ENCODE measurements at places on chromosomes 11 and 22.

DNA sequence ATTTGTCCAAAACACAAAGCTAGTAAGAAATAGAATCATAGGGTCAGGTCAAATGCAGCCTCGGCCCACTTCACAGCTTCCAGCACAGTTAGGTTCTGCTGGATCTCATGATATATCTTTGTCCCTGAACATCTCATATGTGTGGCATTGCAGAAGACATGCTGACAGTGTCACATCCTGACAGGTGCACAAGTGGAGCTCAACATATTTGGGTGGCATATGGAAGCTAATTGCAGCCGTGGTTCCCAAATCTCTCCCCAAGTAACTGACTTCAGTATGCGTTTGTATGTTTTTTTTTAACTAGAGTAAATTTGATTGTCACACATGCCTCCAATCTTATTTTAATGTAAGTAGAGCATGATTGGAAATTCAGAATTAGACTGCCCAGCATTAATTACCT is 33.4 kb downstream of the NAV2 start:
- DNase-seq, result no peak

DNA sequence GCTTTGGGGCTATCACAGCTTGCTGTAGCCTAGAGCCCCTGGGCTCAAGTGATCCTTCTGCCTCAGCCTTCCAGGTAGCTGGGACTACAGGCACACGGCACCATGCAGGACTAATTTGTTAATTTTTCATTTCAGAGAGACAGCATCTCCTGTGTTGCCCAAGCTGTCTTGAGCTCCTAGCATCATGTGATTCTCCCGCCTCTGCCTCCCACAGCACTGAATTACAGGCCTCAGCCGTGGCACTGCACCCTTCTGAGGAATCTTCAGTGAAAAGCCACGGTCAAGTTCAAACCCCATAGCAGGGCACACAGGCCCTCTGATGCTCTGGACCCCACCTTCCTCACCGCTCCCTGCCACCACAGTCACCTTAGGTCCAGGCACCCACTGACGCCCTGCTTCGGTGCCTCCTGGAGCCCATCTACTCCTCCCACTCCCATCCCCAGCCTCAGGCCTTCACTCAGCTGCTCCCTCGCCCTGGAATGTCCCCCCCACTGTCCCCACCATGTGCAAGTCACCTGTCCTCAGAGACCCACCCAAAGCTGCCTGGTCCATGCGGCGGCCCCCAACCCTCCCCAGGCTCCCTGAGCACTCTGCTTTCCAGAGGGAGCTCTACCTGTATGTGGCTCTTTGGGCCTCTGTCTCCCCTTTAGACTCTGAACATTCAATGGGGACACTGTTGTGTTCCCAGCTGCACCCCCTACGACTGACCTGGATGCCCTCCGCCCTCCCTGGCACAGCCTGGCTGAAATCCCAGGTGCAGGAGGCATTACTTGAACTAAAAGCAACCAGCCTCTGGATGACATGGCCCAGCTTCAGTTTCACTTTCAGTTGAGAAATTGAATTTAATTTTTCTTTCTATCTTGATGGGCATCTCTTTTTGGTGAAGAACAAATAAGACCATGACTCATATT is 1.6 kb downstream of the APOL2 start:
- no peak for DNase-seq

DNA sequence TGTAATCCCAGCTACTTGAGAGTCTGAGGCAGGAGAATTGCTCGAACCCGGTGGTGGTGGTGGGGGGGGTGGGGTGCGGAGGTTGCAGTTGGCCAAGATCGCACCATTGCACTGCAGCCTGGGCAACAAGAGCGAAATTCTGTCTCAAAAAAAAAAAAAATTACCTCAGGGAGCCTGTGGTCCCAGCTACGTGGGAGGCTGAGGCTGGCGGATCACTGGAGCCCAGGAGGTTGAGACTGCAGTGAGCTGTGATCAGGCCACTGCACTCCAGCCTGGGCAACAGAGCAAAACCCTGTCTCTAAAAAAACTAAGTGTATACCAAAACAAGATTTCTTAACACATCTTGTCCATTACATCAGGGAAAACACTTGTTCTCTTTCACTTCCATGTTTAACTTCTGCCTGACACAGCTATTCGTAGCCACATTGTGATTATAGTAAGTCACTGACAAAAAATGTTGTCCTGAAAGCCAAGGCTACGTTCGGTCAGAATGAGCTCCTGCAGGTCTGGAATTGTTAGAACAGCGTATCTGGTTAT is 1.4 kb downstream of the TMEM80 start:
- DNase-seq, result no peak

DNA sequence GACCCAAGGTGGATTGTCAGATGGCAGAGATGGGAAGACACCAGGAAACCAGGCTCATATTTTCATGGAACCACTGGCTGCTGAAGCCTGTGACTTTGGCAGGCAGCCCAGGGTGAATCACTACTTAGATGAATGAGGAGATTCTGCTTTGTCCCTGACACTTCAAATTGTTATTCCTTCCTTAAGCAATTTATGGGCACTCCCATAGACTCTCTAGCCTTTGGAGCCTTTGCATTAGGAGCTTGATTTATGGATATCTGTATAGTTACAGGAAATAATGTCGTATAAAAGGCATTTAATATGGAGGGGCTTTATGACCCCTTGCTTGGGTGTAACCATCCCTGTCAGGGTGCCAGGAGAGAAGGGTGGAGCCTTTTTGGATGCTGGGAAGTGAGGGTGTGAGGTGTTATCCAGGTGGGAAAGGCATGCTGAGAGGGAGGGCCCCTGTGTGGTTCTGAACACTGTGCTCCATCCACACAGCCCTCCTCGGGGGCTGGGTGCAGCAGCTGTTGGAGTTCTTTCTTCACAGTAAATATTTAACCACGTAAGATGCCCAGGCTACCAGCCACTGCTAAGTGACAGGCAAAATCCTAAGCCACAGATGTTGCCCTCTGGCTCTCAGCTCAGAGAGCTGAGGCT is 35.3 kb downstream of the IL18 start:
- no peak for DNase-seq

DNA sequence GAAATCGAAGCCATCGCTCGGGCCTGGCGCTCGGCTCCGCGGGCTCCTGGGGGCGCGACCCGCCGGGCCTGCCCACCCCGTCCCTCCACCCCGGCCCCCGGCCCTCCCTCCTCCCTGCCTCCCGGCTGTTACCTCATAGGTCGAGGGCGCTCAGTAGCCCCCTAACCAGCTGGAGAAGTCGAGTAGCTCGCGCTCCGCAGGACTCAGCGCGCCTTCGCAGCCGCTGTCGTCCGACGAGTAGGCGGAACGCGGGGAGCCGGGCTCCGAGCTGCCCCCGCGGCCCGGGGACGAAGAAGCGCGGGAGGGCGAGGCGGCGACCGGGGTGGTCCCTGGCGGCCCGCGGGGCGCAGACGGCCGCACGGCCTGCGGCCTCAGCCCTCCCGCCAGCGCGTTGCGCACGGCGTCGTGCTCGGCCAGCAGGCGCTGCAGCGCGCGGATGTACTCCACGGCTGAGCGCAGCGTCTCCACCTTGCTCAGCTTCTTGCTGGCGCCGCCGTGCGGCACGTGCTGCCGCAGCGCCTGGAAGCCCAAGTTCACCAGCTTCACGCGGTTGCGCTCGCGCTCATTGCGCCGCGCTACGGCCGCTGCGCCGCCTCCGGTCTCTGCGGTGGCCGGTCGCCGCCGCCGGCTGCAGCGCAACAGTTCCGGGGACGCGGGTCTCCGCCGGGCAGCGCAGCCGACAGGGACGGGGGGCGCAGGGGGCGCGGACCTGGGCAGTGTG is 627 bp downstream of the ASCL2 start:
- peak; percentile 41 for DNase-seq

DNA sequence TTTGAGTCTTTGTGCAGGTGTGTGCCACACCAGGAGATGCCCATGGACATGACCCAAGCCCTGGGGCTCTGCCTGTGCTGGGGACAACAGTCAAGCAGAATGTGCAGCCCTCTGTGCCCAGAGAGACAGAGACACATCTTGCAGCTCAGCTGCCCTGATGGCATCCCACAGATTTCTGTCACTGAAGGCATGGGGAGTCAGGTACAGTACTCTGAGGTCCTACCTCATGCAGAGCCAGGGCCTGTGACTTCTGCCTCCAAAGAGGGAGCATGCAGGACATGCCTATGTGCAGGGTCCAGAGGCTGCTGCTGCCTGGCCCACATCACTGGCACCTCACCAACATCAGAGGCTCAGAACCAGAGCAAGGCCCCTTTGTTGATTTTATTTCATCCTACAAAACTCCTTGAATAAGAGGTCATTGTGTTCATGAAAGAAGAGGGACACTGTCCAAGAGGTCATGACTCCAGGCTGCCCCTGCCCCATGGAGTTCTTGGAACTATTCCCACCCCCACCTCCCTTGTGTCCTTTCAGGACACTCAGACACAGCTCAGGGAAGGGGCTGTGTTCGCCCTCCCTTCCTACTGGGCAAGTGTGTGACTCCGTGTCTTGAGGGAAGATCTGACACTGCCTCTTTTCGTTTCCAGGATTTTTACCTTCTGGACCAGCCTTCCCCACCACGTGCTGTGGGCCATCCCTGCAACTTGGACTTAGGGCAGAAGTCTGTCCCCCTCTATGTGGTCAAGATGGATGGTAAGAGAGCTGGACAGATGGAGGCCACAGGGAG is 62.3 kb downstream of the BTG4 start:
- DNase-seq, result no peak

- no peak for DNase-seq
Observed at GRCh38 chr11:61771195-61771894, 18.9 kb downstream of the MYRF start.

DNA sequence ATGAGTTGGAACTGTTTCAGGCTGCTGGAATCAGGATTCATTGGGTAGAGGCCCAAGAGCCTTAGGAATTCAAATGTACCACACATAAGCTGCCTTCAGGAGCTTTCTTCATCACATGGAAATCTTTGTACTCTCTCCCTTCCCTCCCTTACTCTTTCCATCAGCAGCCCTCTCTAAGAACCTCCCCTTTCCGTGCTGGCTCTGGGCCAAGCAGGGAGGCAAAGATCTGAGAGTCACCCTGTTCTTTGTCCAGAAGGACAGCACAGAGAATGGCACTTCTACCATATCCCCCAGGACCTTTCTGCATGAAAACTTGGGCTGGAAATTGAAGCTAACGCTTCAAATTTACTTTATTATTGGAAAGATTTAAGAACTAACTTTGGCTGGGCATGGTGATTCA is 20.7 kb upstream of the TPBGL start:
- no peak for DNase-seq

GRCh38 chr11:9701799-9702198 is 37.9 kb downstream of the SWAP70 start:
- peak; percentile 2 for DNase-seq

DNA sequence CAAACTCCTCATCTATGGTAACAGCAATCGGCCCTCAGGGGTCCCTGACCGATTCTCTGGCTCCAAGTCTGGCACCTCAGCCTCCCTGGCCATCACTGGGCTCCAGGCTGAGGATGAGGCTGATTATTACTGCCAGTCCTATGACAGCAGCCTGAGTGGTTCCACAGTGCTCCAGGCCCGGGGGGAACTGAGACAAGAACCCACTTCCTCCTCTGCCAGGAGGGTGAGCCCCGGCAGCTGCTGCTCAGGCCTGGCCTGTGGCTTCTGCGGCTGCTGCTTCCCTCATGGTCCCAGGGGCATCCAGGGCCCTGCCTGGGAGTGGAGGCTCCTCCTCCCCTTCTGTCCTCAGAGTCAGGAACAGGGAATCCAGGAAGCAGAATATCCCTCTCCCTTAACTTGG is 98.4 kb downstream of the ZNF280B start:
- DNase-seq, result no peak

GRCh38 chr22:38715176-38715764 is 9.5 kb downstream of the GTPBP1 start:
- no peak for DNase-seq

GRCh38 chr22:18033204-18033998 is 9.0 kb upstream of the MICAL3 start:
- DNase-seq, result no peak

DNA sequence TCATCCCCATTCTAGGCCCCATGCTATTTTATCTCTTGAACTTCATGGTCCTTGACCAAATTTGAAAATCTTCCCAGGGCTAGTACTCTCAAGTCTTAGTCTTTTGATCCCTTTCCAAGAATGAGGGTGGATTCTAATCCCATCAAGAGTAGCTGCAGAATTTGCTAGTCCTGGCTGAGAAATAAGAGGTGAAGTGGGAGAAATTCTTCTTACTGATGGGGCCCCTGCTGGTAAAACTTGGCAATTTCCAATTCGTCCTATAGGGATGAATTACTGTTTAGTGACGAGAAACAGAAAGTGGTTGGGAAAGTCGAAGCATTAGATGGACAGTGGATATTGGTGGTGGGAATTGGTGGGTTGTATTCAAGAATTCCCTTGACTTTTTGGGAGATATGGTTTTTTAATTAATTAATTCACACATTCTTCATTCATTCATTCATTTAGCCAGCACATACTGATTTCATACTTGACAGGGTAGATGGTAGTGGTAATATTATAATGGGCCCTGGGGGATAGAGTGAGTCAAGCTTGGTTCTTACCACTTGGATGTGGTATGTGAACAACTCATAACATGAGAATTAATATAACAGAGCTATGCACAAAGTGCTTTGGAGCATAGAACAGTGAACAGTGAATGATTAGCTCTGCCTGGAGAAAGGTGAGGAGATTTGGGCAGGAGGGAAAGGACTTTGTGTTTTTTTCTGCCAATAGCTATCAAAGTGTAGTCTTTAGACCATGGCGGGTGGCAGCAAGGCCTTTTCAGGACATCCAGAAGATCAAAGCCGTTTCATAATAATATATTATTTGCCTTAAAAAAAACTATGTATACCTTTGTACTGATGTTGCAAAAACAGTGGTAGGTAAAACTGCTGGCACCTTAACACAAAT is 103.8 kb downstream of the STIM1 start:
- no peak for DNase-seq

DNA sequence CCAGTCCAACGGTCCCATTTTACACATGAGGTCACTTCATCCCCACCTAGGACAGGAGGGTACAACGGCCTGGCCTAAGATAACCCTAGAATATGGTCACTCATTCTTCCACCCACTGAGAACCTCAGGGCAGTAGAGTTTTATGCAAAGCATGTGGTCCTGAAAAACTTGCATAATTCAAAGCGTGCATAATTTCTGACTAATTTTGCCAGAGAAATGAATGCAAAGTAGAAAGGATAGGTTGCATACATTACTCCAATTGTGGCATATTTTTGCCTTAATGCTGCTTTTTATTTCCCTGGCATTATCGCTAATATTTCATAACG is 32.5 kb upstream of the SLC35C1 start:
- no peak for DNase-seq

DNA sequence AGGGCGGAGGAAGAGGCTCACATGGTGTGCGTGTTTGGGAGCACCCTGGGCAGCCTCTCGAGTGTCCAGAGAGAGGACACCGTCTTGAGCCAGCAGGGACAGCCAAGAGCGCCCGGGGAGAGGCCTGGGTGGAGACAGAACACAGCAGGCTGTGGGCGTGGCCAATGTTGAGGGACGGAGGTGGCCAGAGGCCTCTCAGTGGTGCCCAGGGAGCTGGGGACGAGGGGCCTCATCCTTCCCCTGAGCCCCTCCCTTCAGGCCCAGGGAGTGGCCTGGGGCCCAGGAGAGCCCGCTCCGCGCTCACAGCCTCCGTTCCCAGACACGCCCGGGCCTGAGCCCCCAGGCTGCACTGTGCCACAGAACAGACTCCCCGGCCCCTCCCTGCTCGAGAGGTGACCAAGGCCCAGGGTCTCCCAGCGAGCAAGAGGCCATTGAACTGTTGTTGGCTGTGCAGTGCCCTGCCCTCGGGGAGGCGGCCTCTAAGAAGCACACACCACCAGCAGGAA is 48.4 kb downstream of the CDKN1C start:
- DNase-seq, result no peak
